ENCODE measurements at places on chromosomes 11 and 22.
A peak's percentile ranks its signal among the peaks of the same experiment; 100 is the strongest.

- no peak overlapping the region for H3K4me3 ChIP-seq
- no peak overlapping the region for H3K27ac ChIP-seq
- no peak for DNase-seq
Measured at GRCh38 chr11:69655479-69656428, 14.8 kb downstream of the CCND1 start.

GRCh38 chr22:40309631-40310030, 36.7 kb upstream of the ADSL start:
- H3K36me3 ChIP-seq: peaks cover 34% of the 10 kb centered on the region
- no peaks in the 10 kb centered on the region for H3K27me3 ChIP-seq
- H3K27ac ChIP-seq: no peak overlapping the region
- H3K4me1 ChIP-seq: peaks cover 33% of the 10 kb centered on the region
- H3K4me3 ChIP-seq: no peak overlapping the region
- no peak for DNase-seq

DNA sequence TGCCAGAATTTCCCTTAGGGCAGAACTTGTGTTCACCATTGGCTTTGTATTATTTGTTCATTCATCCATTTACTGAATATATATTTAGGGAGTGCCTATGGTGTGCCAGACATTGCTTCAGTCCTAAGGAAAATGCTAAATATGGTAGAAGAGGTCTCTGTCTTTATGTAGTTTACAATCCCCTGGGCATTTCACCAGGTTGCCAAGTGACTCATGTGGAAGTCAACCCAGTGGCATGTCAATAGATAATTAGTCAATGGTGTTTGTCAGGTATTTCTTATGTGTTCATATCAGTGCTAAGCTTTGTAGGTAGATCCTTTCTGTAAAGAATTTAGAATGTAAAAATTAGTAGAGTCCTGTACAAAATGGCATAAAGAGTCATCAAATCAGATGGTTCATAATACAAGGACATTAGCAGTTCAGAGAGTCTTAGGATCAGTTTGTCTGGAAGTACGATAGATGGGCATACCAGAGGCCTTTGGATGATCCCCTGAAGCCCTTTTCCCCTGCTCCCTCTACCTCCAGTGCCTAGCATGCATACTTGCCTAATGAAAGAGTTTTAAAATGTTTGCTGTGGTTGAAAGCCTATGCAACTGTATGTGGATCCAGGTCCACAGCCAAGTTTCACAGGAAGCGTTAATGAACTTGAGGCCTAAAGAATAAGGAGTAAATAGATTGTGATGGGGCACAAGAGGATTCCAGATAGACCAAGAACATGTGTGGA, 58.5 kb upstream of the SESN3 start:
- H3K27ac ChIP-seq: no peak overlapping the region
- no peaks in the 10 kb centered on the region for H3K36me3 ChIP-seq
- peaks cover 3% of the 10 kb centered on the region for H3K4me1 ChIP-seq
- H3K4me3 ChIP-seq: no peak overlapping the region
- no peak for DNase-seq
- no peaks in the 10 kb centered on the region for H3K27me3 ChIP-seq

GRCh38 chr11:119692540-119692820, 36.5 kb downstream of the NECTIN1 start:
- H3K27ac ChIP-seq: no peak overlapping the region
- peaks cover 12% of the 10 kb centered on the region for H3K4me1 ChIP-seq
- H3K36me3 ChIP-seq: no peaks in the 10 kb centered on the region
- no peak overlapping the region for H3K4me3 ChIP-seq
- DNase-seq: no peak

GRCh38 chr11:95915051-95915450, 8.9 kb downstream of the MTMR2 start:
- no peak for DNase-seq
- no peak overlapping the region for H3K27ac ChIP-seq
- no peaks in the 10 kb centered on the region for H3K27me3 ChIP-seq
- H3K4me1 ChIP-seq: peaks cover 27% of the 10 kb centered on the region
- no peak overlapping the region for H3K4me3 ChIP-seq

DNA sequence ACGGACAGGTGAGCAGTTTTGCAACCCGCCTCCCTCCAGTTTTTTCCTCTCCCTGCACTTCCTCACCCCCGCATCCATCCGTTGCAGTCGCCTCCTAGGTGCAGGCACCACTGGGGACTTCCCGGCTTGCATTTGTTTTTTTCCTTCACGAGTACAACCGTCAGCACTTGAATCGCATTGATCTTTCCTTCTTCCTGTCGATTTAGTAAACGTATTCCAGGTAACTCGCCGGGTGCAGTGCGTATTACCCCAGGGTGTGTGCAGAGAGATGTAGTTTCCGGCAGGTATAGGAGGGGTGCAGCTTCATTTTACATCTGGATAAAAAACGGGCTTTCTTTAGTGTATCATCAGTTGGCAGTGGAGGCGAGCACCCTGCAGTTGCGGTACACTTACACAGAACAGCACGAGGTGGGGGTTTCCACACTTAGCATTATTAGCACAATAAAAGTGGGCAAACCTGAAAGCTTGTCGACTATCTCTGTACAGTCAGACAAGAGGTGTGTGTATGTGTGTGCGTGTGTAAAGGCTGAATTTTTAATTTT, at the start of gene SORL1-AS1:
Gene SORL1-AS1 (minus strand): TSS at position 359 of the 542 bp plus-strand sequence.
- H3K27me3 ChIP-seq: no peaks in the 10 kb centered on the region
- peak within 1 kb of the TSS; percentile 87 for H3K4me3 ChIP-seq
- DNase-seq: peak; percentile 72
- peaks cover 86% of the 10 kb centered on the region for H3K4me1 ChIP-seq

GRCh38 chr11:130581646-130582045, 133.2 kb downstream of the ADAMTS15 start:
- no peak overlapping the region for H3K27ac ChIP-seq
- H3K4me1 ChIP-seq: no peaks in the 10 kb centered on the region
- H3K36me3 ChIP-seq: no peaks in the 10 kb centered on the region
- H3K4me3 ChIP-seq: no peak overlapping the region

DNA sequence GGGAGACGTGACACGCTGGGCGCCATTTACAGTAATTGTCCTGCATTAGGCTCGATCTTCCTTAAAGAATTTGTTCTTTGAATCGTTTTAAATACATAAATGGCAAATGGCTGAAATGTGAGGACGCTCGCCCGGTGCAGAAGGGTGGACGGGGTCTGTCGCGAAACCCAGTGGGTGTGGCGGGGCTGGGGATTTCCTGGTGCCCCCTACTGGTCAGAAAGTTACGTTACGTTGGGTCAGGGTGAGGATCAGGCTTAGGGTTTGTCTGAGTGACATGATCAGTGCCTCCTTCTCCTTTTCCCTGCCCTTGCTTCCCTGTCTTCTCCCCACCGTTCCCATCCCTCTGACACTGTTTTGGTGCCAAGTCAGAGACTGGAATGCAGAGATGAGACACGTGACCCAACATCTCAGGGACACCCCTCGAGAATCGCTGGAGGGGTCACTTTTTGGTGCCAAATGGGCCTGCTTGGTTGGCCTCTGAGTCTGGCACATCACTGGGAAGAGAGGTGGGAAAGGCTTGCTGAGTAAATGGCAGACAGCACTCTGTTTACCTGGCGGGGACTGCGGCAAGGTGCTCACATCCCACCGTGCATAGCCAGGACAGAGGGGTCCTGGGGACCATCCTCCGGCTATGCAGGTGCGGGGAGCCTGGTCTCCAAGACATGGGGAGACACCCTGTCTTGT, 1107.6 kb downstream of the BRD1 start:
- no peaks in the 10 kb centered on the region for H3K36me3 ChIP-seq
- no peak for DNase-seq
- H3K27ac ChIP-seq: no peak overlapping the region

- peaks cover 40% of the 10 kb centered on the region for H3K4me1 ChIP-seq
- no peak for DNase-seq
- no peaks in the 10 kb centered on the region for H3K36me3 ChIP-seq
- peak overlapping the region; percentile 98 for H3K4me3 ChIP-seq
- peak overlapping the region; percentile 95 for H3K27ac ChIP-seq
Measured at GRCh38 chr11:82899186-82899820, 927 bp downstream of the PRCP start.

DNA sequence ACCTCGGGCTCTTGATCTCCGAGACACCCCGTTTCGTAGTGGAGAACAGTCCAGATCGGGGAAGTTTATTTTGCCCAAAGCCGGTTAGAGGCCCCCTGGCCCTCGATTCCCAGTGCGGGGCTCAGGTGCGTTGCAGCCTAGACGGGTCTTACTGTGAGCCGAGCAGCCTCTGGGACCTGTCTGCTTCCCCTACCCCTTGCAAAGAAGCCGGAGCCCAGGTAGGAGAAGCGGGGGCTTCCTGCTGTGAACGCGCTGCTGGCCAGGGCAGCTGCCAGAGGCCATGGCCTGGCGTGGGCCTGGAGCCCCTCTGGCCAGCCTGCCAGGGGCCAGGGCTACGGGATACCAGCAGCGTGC, 621 bp downstream of the TSPO start:
- peak overlapping the region; percentile 69 for H3K27ac ChIP-seq
- DNase-seq: no peak
- peak overlapping the region; percentile 64 for H3K4me3 ChIP-seq
- H3K36me3 ChIP-seq: no peaks in the 10 kb centered on the region
- H3K27me3 ChIP-seq: no peaks in the 10 kb centered on the region
- peaks cover 21% of the 10 kb centered on the region for H3K4me1 ChIP-seq

GRCh38 chr11:134260503-134260902, 7.1 kb downstream of the ACAD8 start:
- no peak overlapping the region for H3K4me3 ChIP-seq
- no peak overlapping the region for H3K27ac ChIP-seq
- peaks cover 14% of the 10 kb centered on the region for H3K36me3 ChIP-seq

DNA sequence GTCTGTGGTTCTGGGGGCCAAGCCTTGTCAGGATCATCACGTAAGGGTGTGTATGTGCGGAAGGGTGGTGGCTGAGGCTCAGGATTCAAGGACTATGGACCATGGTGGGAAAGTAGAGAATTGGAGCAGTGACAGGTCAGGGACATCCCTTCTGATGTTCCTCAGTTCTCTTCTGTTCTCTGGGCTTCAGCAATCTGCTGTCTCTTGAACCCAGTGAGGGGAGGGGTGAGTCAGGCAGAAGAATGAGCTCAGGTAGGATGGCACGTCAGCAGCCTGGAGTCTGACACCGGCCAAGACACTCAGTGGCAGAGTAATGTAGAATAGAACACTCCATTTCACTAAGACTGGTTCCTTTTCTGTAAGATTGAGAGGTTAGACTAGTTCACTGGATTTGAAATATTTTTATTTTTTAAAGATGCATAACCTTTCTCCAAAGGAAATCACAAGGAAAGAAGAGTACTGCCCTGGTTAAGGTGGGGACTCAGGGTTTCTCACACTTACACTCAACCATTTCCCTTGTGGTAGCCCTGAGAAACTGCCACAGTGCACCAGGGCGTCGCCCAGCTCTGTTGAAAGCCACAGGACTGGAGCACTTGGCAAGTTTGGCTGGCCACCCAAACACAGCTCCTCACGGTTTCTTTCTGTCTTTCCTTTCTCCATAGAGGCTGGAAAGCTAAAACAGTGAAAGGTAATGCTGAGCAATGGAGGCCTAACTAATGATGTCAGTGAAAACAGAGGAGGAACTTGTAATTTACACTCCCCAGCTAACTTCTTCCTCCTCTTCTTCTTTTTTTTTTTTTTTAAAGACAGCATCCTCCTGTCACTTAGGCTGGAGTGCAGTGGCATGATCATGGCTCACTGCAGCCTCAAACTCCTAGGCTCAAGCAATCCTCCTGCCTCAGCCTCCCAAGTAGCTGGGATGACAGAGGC, 23.1 kb upstream of the MICAL2 start:
- H3K4me1 ChIP-seq: peaks cover 60% of the 10 kb centered on the region
- H3K4me3 ChIP-seq: peak overlapping the region; percentile 13
- DNase-seq: peak; percentile 64
- H3K36me3 ChIP-seq: no peaks in the 10 kb centered on the region

DNA sequence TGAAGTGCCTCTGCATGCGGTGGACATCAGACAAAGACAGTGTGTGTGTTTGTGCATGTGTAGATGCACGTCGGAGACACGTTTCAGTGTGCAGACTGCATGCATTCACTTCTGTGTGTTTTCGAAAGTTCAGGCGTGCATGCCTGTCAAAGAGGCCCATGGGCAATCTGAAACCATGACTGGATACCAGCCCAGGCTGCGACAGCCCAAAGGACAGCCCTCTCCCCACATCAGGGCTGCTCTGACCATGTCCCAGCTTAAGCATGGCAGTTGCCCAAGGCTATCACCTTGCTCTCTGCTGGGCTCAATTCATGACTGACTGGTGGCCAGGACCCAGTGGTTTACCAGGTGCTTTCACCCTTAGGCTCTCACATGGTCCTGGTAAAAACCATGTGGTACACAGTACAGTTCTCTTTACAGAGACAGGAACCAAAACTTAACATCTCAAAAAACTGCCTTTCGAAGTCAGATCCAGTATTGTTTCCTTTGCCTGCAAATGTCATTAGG, 423.7 kb upstream of the CADM1 start:
- H3K27ac ChIP-seq: no peak overlapping the region
- H3K4me3 ChIP-seq: no peak overlapping the region
- DNase-seq: no peak
- H3K27me3 ChIP-seq: peaks cover 4% of the 10 kb centered on the region

DNA sequence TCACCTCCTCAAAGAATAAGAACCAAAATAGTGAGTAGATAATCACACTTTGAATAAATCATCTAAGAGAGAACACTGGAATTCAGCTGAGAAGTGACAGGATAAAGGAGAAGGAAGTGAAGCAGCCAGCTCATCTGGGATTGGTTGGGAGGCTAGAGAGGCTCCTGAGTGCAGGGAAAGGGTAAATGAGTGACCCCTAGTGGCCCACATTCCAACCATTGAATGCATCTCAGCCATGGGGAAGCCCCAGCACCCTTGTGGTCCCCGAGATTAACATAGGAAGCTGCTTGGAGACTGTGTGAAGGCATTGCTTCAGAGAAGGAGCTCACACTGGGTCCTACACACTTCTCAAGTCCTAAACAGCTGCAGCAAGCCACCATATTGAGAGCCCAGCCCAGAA, 82.3 kb downstream of the JRKL start:
- no peak overlapping the region for H3K4me3 ChIP-seq
- no peaks in the 10 kb centered on the region for H3K4me1 ChIP-seq
- H3K27ac ChIP-seq: no peak overlapping the region
- peaks cover 2% of the 10 kb centered on the region for H3K36me3 ChIP-seq

DNA sequence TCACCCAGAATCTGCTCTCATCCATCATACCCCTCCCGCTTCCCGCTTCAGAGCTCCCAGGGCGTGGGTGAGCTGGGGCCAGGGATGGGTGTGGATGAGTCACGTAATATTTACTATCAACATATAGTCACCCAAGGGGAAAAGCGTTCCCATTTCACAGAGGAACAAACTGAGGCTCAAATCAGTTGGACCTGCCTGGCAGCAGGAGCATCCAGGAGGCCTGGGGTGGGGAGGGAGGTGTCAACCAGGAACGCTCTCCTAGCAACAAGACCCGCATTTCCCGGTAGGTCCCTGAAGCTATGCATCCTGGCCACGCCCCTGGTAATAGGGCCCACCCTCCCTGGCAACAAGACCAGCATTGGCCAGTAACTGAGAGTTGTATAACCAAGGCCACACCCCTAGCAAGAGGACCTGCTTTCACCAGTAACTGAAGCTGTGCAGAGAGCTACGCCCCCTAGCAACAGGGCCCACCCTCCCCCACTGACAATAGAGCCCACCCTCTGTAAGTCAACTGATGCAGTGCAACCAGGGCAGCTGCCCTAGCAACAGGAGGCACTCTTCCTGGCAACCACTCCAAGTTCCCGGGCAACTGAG, 32.7 kb upstream of the TXNRD2 start:
- DNase-seq: no peak
- H3K36me3 ChIP-seq: no peaks in the 10 kb centered on the region
- H3K4me1 ChIP-seq: peaks cover 3% of the 10 kb centered on the region
- H3K27ac ChIP-seq: no peak overlapping the region
- no peak overlapping the region for H3K4me3 ChIP-seq

GRCh38 chr11:128814856-128815705, 52.0 kb downstream of the KCNJ1 start:
- H3K4me1 ChIP-seq: peaks cover 11% of the 10 kb centered on the region
- H3K36me3 ChIP-seq: peaks cover 24% of the 10 kb centered on the region
- H3K27me3 ChIP-seq: no peaks in the 10 kb centered on the region
- no peak overlapping the region for H3K4me3 ChIP-seq
- H3K27ac ChIP-seq: no peak overlapping the region
- no peak for DNase-seq

Data from activated CD4-positive, alpha-beta memory T cell treated with anti-CD3 and anti-CD28 coated beads for 36 hours (primary cell).